SHP77 treated with DMSO at 0.1 percent for 48 hours (cell line): ENCODE measurements at places on chromosomes 3 and 15.
A peak's percentile ranks its signal among the peaks of the same experiment; 100 is the strongest.

DNA sequence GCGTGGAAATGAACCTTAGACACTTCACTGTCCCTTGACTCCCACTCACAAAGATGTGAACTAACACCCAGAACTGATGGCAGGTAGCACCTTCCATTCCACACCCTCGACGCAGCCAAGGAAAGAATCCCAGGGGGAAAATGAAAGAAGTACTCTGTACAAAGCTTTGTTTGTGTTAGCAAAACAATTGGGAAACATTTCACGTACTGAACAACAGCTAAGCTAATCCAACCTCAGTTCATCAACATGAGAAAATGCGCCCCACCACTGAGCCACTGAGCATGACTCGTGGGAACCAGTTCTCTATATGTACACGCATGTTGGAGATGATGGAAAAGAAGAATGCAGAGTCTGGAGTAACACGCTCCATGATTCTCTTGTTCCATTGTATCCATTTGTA, 32.0 kb downstream of the CORO2B start:
- no peak for DNase-seq

DNA sequence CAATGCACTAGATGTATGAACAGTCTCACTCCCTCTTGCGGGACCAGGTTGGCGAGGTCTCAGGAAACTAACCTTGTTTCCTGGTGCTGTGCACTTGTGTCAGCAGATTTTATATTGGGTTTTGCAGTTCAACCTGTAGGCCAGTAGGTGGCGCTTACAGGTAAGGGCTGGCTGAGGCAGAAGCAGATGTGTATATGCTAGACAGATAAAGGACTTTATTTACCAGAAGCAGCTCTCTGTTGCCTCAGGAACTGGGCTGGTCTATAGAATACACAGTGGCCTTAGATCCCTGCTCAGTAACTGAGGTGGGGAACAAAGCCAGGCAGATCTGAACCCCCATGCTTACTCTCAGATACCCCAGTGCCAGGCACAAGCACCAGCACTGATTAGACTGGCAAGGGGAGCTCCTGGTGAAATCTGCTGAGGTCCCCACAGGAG, 296.8 kb downstream of the DOCK3 start:
- DNase-seq, result peak; percentile 55

DNA sequence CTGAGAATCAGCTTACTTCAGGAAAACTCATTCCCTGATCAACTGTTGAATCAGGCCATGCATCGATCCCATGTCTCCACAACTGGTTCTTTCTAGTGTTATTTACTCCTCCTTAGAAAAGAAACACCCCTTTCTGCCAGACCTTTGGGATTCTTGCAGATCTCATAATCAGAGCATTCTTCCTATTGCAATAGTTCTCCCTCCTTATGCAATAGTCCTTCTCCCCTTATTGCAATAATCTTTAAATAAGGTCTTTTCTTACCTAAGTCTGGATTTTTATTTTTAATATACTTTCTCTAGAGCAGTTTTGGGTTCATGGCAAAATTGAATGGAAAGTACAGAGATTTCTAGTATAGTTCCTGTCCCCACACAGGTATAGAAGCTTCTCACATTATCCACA, 141.9 kb upstream of the SGO1 start:
- no peak for DNase-seq

DNA sequence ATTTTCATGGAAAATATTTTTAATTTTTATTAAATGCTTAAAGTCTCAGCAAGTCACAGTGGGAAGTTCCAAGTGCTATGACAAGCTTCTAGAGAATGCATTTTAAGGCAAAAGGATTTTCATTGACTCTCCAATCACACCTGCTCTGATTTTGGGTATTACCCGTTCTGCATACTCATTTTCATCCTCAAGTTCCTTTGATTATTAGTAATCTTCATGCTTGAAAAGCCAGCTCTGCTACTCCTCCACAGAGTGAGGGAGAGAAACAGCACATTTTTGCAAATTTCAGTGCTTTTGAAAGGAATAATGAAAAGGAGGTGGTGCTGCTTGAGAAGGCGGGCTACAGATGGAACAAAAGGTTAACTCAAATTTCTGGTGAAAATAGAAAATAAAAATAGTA, 450.7 kb downstream of the NSUN3 start:
- no peak for DNase-seq

DNA sequence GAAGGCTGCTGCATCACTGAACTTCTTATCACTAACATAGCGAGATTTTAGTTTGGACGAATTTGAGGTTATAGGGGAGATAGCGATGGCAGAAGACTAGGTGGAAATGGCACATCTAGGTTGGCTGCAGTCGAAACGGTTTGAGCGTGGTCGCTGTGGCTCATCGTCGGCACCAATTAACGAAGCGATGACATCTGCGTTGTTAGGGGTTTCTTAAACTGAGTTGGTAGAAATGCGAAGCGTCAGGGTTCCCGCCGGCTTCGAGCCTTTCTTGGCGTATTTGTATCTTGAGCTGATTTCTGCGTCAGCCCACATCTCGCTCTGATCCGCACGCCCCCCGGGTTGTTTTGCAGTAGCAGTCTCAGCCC, 319 bp downstream of the LNP1 start:
- DNase-seq, result no peak

DNA sequence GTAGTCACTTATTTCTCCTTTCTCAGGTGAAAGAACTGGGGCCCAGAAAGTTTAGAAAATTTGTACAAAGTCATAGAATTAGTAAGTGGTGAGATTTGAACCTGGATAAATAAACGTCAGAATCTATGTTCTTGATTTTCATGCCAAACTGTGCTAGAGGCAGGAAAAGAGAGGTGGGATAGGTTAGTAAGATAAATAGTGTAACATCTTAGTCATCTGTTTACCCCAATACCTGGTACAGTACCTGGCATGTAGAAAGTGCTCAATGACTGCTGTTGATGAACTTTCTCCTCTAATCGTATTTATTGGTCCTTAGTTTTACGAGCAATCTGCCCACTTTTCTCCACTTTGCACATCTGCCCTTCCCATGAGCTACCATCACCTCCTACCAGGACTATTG, 124.9 kb downstream of the MITF start:
- no peak for DNase-seq

DNA sequence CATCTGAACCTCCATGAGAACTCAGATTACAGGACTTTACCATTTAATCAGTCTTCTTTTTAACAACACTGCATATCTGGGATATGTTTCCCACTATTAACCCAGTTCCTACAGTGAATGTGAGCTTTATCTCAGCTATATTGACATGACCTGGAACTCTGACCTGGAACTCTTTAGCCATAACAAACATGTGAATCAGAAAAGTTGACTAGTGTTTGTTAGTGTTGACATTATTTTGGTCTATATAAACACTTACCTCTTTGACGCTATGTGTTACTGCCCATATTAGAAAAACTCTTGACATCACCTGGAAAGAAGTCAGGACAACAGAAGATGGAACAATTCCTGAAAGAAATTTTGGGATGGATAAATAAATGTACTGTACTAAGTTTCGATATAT, 56.7 kb downstream of the HACD2 start:
- no peak for DNase-seq
